NCI-H2081 treated with DMSO at 0.1 percent for 48 hours (cell line): ENCODE measurements at places on chromosomes 16 and 17.

DNA sequence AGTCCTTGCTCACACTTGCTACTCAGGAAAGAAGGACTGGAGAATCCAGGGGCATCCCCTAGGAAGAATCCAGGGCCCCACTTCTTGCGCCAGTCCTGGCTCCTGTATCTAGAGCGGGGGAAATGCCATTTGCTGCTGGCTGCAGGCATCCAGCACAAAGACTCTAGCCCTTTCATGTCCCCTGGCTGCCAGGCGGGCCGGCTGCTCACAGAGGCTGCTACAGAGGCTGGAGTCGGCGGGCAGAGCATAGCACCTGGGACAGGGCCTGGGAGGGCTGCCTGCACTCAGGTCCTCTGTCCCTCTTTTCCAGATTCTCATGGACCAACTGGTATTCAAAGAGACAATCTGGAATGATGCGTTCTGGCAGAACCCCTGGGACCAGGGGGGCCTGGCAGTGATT lies 13.8 kb downstream of the SMIM5 start:
- DNase-seq = no peak

GRCh38 chr16:16158741-16159374 lies 64.4 kb downstream of the ABCC6 start:
- no peak for DNase-seq

GRCh38 chr16:69942627-69943170 lies 8.4 kb upstream of the CLEC18A start:
- DNase-seq = no peak

GRCh38 chr17:67829331-67829730 lies 4.0 kb downstream of the BPTF start:
- DNase-seq = no peak

GRCh38 chr16:57533431-57534336 lies 2.7 kb downstream of the CCDC102A start:
- no peak for DNase-seq

GRCh38 chr17:36594626-36595401 lies 3.1 kb downstream of the DHRS11 start:
- no peak for DNase-seq

DNA sequence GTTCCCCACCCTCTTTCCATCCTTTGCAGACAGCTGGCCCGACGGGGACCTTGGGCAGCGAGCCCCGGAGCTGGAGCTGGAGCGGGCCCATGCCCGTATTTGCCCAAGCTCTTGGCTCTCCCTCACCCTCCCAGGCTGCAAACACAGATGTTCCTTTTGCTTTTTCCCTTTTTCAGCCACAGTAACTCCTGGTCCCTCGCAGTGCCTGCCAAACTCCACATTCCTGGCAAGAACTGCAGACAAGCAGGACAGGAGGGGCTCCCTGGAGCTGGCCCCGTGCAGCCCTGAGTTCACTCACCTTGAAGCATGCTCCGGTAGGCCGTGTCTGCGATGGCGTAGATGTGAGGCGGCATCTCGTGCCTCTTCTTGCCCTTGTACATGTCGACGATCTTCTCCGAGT lies 33.9 kb downstream of the MYH11 start:
- no peak for DNase-seq

DNA sequence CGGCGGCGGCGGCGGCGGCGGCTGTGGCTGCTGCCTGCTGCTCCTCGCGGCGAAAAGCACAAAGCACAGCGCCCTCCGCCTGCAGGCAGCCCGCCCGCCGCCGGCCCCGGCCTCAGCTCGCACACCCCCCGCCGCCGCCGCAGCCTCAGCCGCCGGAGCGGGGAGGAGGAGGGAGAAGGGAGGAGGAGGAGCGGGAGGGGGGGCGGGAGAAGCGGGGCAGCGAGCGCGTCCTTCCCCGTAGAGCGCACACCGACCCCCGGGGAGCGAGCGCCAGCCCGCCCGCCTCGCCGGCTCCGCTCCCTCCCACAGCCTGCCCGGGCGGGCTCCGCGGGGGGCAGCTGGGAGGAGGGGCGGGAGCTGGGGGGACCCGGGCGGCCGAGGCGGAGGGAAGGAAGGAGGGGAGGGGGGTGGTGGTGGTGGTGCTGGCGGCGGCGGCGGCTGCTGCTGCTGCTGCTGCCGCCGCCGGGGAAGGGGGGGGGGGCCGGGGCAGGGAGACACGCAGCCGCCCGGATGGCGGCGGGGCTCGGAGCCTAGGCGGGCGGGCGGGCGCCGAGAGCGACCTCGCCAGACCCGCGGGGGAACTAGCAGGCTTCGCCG lies at the start of gene UBTF:
Gene UBTF (minus strand): TSS at position 60 of the 597 bp plus-strand sequence. CDS start 1,446 bp downstream, outside the sequence.
- DNase-seq = peak; percentile 48

GRCh38 chr17:7279448-7279847 lies 2.1 kb upstream of the SLC2A4 start:
- no peak for DNase-seq

DNA sequence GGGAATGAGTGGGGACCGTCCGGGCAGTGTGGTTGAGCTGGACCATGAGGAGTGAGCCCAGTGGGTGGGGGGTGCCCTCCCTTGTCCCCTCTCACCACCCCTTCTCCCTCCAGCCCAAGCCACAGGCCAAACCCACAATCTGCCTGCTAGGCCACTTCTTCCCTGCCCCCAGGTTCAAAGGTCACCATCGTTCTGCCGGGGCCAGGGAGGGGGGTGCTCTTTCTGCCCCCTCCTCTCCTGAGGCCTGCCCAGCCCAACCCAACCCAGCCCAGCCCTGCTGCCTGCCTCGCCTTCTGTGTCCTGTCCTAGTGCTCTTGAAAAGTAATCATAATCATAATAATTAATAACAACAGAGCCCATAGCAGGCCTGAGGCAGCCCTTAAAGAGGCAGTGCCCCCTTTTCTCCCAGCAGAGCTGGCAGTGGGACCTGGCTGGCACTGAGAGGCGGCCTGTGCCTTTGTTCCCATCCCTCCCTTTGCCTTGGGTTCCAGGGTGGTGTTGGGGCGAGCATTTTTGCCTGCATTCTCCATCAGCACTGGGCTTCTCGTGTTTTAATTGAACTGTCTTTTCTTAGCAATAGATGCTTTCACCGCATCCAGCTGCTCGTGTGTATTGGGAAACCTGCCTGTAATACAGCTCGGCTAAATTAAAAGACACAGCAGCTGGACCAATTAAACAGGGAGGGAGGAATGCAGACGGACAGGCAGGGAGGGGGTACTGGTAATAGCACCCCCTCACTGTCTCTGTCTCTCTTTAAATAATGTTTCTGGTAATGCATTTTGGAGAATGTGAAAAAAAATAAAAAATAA lies 46.8 kb downstream of the SREBF1 start:
- no peak for DNase-seq

DNA sequence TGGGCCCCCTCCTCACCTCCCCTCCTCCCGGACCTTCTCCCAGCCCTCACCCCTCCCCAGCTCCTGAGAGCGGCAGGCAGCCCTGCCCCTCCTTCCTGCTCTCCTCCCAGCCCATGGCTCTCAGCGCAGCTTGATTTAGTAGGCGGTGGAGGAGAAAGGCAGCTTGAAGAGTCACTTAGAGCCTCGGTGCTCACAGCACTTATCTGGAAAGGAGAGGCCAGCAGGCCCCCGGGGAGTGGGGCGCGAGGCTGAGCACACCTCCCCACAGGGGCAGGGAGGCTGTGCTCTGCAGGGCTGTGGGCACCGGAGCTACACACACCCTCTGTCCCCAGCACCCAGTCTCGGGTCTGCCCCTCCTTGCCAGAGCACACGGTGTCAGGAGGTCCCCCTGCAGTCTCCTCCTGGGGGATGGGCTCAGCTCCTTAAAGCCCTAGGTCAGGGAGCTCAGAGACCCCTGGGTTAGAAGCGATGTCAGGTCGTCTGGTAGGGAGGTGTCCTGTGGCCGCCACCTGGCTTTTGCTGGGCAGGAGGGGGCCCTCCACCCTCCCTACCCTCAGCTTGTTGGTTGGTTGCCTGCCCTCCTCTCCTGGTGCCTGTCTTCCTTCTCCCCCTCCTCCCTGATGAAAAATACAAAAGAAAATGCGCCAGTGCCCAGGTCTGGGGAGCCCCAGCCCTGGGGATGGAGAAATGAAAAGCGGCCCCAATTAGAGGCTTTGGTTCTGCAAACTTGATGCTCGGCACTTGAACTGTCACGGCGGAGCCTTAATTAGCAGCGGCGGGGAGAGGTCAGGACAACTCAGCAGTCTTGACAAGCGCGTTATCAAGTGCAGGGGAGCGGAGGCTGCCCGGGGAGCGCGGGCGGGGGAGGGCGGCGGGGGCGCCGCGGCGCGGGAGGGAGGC lies 151.1 kb upstream of the GSE1 start:
- DNase-seq = no peak

- DNase-seq = no peak
Observed at GRCh38 chr16:10558746-10559641, 21.4 kb downstream of the EMP2 start.

DNA sequence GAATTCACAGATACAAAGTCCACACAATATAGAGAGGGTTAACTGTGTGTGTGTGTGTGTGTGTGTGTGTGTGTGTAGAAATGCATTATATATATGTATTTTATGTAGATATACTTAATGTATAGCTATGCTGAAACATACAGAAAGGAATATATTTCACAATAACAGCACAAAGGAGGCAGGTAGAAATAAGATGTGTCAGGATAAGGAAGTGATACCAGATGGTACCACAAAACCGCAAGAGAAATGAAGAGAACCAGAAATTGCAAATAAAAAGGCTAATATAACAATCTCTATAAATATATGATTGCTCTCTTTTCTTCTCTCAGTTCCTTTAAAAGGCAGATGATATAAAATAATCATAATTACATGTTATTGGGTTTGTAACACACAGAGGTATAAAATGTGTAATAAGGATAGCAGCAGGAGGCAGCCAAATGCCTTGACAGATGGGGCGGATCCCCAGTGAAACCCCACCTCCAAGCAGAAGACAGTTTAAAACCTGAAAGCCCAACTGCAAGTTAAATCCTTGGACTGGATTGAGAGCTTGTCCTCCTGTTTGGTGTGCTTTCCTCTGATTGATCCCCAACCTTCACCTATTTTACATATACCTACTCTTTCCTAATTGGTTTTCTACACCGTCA lies 365.4 kb upstream of the C16orf82 start:
- DNase-seq = no peak

DNA sequence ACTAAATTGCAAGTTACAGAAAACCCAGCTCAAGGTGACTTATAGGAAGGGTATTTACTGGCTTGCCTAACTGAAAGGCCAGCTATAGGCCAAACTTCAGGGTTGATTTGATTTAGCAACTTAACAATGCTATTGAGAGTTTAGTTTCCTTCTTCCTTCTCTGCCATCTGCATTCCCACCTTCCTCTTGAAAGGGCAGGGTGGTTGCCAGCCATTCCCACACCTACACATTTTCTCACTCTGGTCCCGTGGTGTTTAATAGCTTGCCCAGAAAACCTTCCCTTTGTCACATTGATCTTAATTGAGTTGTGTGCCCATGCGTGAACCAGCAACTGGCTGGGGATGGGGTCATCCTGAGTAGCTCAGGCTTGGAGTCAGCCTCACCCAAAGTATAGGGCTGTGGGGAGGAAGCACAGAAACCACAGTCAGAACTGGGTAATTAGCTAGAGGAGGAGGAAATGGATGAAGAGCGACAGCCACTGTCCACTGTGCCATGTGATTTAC lies 194.7 kb downstream of the SPECC1 start:
- no peak for DNase-seq

- DNase-seq = no peak
Observed at GRCh38 chr16:50631985-50632576, 49.0 kb downstream of the SNX20 start.

DNA sequence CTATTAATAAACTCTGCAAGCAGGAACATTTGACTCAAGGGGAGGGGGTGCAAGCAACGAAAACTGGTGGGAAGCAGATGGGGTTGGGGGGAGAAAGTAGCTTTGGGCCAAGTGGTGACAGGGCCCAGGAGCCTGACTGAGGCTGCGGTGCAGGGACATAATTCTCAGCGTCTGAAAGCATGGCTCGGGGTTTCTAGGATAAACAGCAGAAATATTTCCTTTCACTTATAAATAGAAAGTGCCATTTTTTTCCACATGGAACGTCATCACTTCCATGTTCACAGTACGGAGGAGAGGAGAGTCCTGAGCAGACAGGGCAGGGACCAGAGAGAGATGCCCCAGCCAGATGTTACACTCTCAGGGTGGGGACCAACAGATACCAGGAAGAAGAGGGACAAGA lies 197.1 kb downstream of the ZFHX3 start:
- DNase-seq = no peak

DNA sequence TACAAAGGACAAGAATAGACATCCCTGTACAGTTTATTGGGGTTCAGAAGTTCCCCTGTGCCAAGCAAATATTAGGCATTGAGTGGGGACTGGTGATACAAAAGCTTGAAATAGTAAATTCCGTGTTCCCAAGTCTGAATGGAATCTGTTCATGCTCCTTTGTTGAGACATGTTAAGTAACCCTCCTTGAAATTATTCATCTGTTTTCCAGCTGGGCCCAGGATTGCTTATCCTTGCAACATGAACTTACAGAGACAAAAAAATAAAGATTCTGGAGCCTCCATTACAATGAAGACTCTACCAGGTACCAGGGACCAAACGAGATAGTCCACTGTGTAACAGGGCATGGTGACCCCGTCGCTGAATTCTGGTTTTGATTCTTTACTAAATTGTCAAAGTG lies 6.1 kb upstream of the CCL8 start:
- DNase-seq = no peak

GRCh38 chr16:24853830-24854229 lies 8.1 kb downstream of the SLC5A11 start:
- no peak for DNase-seq

- no peak for DNase-seq
Observed at GRCh38 chr17:15885770-15886169, 59.2 kb upstream of the ADORA2B start.

GRCh38 chr17:35912942-35913341 lies 17.6 kb downstream of the RDM1 start:
- DNase-seq = no peak

- DNase-seq = no peak
Observed at GRCh38 chr16:3112881-3113574, 642 bp downstream of the ZNF205 start.

DNA sequence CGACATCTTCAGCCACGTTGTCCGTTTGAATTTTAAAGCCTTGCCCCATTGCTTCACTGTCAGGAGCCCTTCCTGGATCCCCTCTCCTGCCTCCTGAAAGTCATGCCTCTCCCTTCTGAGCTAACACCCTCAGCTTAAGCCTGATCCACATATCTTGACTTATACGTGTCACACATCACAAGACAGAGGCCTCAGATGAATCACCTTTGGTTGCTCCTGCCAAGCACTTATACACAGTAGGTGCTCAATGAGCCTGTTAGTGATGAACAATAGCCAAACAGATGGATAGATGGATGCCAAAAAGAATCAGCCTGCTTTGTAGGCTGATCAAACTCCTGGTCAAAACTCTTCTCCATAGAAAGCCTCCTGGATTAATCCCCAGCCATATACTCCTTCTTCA lies 31.8 kb downstream of the PITPNM3 start:
- no peak for DNase-seq

GRCh38 chr17:58345500-58345899 lies 6.5 kb downstream of the SUPT4H1 start:
- no peak for DNase-seq

- no peak for DNase-seq
Observed at GRCh38 chr17:51147650-51148049, 5.7 kb upstream of the NME1 start.

- DNase-seq = no peak
Observed at GRCh38 chr17:66240630-66241029, 11.4 kb upstream of the APOH start.
